Fibroblast of skin of right quadriceps (primary cell): ENCODE measurements at places on chromosomes 5 and 9.
A peak's percentile ranks its signal among the peaks of the same experiment; 100 is the strongest.

DNA sequence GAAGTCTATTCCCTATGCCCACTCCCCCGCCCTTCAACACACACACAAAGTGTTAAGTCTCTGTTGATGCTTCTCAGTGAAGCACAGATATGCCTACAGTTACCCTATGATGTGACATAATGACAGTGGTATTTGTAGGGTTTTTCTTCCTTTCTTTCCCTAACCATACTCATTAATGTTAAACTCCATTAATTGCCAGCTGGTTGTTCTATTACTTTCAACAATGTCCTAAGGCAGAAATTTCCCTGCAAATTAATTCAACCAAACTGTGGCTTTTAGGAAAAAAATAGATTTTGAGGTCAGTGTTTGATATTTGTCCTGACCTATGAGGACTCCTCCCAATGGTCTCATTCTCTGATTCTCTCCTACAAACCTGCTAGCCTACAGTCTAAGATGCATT, 38.2 kb upstream of the SLCO6A1 start:
- no peak for DNase-seq

DNA sequence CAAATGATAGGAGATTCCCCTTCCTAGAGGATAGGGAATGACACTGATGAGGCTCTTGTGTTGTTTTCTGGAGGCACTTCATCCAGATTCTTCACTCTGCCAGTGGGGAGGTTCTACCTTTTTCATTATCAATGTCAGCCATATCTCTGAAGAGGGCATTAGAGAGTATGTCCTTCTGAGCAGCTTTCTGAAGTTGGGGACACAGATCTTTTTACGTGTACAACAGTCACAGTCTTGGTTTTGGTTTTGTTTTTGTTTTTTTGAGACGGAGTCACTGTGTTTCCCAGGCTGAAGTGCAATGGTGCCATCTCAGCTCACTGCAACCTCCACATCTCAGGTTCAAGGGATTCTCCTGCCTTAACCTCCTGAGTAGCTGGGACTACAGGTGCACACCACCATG, 22.6 kb downstream of the CENPH start:
- DNase-seq = no peak

DNA sequence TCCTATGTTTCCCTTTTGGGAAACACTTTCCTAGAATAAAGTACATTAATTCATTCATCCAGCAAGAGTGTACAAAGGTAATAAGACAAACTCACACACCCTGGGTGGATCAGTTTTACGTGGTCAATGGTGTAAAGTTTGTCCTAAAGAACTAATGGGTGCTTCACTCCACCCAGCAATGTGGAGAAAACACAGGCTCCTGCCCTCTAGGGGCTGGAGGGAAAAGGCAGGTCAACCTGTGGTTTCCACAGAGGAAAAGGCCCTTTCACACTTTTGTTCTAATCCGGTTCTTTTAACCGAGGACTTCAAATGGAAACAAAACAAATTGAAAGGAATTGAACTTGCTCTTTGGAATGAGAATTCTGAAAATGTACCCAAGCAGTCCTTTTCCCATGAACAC, 80.9 kb upstream of the SPOCK1 start:
- DNase-seq = no peak

GRCh38 chr5:147863454-147864158, 14.9 kb upstream of the SCGB3A2 start:
- DNase-seq = no peak

- peak; percentile 70 for DNase-seq
Observed at GRCh38 chr5:38994324-38994927, 79.8 kb downstream of the RICTOR start.

DNA sequence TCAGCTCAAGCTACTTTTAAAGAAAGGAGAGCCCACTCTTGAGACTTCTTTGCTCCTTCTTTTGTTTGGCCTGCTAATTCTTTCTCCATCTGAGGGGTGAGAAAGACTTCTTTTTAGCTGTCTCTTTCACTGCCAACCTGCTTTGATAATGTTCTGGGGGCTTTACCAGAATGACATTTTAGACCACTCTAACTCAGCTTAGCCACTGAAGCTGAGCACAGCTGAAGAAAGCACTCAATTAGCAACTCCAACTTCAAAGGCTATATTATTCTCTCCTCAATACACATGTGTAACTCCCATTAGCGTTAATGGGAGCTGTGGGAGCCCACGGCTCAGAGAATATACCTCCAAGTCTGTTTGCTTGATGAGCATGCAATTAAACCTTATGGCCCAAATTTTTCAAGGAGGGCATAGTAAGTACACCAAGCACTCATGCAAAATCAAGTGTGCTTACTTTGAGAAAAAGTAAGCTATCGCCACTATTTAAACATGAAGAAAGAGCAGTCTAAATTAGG, 815.4 kb upstream of the DMAC1 start:
- DNase-seq = no peak

DNA sequence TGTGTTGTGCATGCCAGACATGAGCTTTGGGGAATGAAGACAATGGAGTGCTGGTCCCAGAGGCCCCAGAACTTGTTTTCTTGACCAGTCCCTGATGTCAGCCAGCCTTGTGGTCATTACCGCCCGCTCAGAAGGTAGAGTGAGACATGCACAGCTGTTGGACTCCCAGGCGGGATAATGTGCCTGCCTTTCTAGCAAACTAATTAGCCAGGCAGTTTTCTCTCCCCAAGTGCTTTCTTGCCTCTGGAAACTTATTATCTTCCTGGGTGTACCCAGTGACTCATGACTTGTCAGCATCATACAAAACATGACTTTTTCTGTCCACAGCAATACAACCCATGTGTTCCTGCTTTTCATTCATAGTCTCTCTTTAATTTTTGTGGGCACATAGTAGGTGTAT, 131.1 kb downstream of the RMI1 start:
- no peak for DNase-seq

- DNase-seq = no peak
Observed at GRCh38 chr9:35563791-35564197, 41.3 kb upstream of the TESK1 start.

GRCh38 chr9:107566611-107567061, 77.1 kb upstream of the KLF4 start:
- DNase-seq = peak; percentile 51

DNA sequence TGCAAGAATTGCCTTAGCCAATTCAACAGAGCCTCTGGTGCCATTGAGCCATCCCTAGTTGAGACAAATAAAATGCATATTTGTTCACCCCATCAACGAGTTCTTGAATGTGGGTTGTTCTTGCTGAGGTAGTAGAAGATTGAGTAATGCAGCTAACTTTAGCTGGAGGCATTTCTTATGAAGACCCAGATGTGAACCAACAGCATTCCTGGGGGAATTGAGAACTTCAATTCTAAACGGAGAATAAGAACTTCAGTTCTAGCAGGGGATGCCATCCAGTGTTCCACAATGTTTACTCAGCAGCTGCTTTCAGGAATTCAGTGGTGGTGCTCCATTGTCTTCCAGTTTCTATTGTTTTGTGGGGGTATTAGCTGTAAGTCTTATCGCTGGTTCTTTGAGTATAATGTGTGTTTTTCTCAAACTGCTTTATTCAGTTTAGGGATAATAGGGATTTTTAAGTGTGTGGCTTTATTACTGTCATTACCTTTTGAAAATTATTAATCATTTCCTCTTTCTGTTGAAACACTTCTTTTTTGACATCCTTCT, 1968.2 kb upstream of the NUDT12 start:
- DNase-seq = no peak

GRCh38 chr5:15885156-15885555, 294.4 kb downstream of the MARCHF11 start:
- DNase-seq = peak; percentile 37
